Adrenal gland (tissue), 19 donors: ENCODE measurements at places on chromosomes 12 and 14.

GRCh38 chr12:110244829-110245228, 36.2 kb upstream of the ATP2A2 start:
- no peak overlapping the region for H3K4me3 ChIP-seq
- H3K27ac ChIP-seq = no peak overlapping the region
- DNase-seq = no peak
- no peaks in the 10 kb centered on the region for H3K27me3 ChIP-seq
- no peaks in the 10 kb centered on the region for H3K4me1 ChIP-seq

DNA sequence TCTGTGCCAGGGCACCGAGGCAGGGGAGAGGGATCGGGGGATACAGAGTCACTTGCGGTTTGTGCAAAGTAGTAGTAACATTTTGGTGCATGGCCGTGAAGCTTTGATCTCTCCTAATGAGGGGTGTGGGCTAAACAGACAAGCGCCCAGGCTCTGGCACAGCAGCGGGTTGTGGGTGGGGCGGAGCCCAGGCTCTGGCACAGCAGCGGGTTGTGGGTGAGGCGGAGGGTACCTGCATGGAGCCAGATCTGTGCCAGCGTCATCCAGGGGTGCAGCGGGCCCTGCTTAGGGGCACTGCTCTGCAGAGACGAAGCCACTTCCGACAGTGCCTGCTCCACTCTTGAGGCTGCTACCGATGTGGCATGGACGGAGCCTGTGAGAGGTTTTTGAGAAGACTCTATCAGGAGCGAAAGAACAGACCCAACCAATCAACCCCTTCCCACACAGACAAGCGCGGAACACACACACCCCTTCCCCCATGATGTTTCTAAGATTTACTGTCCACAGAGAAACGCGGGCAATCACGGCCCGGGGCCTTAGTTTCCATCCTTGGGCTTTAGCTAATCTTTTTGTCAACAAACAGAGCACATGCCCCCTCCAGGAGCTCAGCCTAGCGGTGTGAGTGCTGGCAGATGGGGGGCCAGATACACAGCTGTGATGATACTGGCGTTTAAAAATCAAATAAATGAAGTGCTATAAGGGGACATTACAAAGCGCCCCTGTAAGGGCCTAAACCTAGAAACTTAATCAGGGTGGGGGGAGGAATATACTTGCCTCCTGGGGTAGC, 196.6 kb downstream of the CALM1 start:
- no peak overlapping the region for H3K27ac ChIP-seq
- no peak for DNase-seq
- no peaks in the 10 kb centered on the region for H3K4me1 ChIP-seq
- no peak overlapping the region for H3K4me3 ChIP-seq
- H3K36me3 ChIP-seq = no peaks in the 10 kb centered on the region

GRCh38 chr12:2541631-2542204, 253.1 kb upstream of the FKBP4 start:
- no peaks in the 10 kb centered on the region for H3K36me3 ChIP-seq
- H3K27me3 ChIP-seq = no peaks in the 10 kb centered on the region
- peak; percentile 37 for DNase-seq
- H3K4me3 ChIP-seq = no peak overlapping the region

DNA sequence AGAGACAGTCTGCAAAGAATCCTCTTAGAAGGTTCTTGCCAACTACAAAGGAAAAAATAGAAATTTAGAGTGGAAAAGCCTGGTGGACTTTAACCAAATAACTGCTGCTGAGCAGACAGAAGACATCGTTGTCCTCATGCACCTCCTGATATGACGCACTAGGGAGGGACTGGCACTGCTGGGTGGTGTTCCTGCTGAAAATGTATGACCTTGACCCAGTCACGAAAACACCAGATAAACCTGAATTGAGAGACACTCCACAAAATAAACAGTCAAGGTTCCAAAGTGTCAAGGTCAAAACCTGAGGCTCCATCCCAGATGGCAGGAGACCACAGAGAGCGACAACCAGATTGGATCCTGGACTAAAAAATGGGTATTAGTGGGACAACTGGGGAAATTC, 61.9 kb downstream of the CHGA start:
- H3K4me3 ChIP-seq = no peak overlapping the region
- H3K27me3 ChIP-seq = no peaks in the 10 kb centered on the region
- no peak overlapping the region for H3K27ac ChIP-seq
- no peak for DNase-seq
